ENCODE measurements at places on chromosomes 7 and 10.

- no peak for DNase-seq
Observed at GRCh38 chr10:51224671-51225161, 150.4 kb downstream of the PRKG1 start.

- no peak for DNase-seq
Observed at GRCh38 chr7:28328146-28328545, 84.2 kb upstream of the CREB5 start.

DNA sequence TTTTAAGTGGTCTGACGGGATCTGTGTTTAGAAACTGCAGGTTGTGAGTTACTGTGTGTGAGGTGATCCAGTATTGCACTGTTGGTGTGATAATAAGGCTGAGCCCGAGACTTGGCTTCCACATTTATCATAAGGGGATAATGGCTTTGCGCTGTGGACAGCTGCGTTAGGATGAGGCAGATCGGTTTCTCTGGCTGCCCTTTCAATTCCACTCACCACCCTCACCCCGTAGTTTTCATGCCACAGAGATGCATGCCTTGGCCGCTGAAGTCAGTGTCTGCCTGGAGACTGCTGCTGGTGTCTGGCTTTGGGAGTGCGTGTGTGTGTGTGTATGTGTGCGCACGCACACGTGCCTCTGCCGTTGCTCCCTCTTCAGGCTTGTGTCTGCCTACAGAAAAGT lies 273.0 kb downstream of the CCDC3 start:
- DNase-seq, result no peak

DNA sequence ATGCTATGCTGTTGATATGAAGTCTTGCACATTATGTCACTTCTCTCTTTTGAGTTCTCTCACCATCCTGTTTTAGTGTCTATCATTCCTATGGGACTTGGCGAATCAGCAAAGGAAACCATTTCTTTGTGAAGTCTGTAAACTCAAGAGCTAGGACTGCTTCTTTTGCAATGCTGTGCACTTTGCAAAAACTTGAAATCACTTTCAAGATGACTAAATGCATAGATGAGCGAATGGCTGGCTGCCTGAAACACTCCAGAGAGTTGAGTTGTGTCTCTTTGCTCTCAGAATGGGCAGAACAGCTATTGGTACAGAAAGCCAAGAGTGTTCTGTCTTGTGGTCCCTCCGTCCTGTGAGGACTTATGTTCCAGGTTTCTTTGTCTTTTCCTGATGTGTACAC lies 18.3 kb upstream of the ELMO1 start:
- no peak for DNase-seq

DNA sequence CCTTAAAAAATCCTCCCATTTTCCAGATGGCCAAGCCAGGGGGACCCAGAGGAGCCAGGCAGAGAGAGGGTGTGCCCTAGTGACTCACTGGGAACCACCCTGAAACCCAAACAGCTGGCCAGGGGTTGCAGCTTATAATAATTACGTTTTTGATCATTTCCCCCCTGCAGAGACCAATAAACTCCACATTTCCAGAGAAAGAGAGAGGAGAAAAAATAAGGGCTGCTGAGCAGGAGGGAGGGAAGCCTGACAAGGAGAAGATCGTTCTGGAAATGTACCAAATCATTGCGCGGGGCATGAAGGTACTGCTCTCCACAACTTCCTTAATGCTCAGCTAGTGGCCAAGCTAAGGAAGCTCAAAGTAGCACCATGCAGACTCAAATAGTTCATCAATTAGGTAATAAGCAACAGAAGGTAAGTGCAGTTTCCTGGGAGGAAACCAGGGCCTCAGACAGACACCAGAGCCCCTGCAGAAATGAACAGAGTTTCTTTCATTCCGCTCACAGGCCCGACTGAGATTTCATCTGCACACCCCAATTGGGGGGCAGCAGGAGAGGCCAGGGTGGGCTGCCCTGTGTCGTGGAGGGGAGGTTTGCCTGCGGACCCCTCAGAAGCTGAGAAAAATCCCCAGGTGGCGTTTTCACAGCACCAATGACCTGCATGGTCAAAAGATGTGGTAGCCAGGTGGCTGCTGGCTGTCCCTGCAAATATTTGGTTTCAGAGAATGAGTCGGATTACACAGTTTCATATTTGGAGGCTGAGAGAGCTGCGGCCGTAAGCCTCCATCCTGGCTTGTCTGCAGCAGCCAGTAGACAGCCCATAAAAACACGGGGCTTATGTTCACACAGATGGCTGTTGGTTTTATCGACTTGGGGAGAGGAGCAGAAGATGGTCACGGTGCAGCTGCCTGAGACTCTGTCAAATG lies 153.2 kb upstream of the LYZL2 start:
- no peak for DNase-seq

GRCh38 chr10:389261-389790 lies 254.1 kb downstream of the ZMYND11 start:
- DNase-seq, result no peak

GRCh38 chr10:48814933-48815332 lies 124.7 kb downstream of the LRRC18 start:
- DNase-seq, result no peak

GRCh38 chr7:27491534-27491933 lies 171.1 kb downstream of the HIBADH start:
- DNase-seq, result no peak

- no peak for DNase-seq
Observed at GRCh38 chr7:17677408-17677807, 262.9 kb downstream of the SNX13 start.

DNA sequence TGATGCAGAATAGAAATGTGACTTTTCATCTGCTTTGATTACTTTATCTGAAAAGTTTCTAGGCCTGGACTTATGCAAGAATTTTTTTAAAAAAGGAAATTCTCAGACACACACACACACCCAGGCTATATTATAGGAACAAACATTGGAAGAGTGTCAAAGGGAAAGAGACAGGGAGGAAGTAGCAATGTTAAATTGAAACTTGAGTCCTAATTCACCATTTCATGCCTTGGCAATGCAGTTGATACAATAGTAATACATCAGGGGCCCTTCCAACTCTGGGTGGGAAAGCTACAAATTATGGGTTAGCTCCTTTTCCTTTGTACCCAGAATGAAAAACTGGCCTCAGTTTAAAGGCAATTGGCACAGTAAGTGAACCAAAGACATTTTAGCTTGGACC lies 258.0 kb upstream of the LYZL1 start:
- DNase-seq, result no peak

DNA sequence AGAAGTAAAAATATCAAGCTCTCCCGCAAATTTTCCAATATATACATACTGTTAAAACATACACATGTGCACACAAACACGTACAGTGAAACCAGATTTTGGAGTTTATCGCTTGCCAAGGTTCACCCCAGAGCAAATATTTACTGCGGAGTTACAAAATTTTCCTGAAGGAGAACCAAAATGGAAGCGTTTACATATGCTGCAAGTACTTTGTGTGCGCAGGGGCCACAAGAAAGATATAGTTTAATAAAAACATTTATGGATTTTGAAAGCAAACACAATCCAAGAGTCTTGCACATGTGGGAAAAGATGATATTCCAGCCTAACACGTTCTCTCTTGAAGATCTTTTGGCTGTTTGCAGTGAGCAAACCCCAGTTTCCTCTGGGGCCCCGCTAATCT lies 301.3 kb upstream of the NFE2L3 start:
- no peak for DNase-seq

All from CD4-positive, alpha-beta T cell treated with Interleukin-1 beta for 1 hour (primary cell).